ENCODE measurements at places on chromosomes 1 and 21.

DNA sequence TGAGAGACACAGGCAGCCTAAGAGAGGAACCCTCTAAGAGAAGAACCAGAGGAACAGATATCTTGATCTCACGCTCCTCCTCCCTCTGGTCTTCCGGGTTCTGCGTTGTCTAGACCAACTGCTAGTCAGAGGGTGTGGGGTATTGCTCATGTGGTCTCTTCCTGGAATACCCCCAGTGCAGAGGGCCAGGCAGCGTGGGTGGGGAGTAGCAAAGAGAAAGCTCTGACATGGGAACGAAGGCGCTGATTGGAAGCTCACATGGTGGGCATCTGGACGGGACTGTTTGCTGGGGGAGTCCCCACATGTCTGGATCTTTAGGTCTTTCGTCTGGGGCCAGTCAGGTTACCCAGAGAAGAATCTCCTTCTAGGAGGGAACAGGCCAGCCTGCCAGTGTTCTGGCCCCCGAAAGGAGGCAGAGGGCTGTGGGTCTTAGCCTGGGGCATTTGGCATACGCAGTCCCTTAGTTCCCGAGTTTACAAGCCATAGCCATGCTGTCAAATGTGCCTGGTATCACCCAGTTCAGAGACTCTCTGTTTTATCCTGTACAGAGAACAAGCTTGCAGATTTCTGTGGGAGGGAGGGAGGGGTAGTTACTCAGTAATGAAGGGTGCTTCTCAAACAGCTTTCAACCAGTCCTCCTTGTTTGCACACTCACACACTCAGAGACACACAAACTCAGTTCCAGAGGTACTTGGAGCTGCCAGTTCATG is 18.3 kb upstream of the IL6R start:
- no peak for DNase-seq

DNA sequence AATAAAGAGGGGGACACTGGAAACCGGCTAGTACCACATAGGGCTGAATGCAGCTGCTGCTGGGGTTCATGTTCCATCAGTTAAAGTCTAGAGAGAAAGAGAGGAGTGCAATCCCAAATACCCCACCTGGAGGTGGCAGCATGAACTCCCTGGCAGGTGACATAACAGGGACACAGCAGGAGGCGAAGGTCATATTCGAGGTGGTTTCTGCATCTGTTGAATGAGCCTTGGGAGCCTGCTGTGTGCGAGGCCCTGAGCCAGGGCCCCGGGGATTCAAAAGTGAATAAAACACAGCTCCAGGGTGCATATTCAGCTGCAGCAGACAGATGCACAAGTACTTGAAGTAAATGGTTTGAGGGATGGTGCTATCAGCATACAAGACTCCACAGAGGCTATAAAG is 456.8 kb downstream of the SETD4 start:
- no peak for DNase-seq

- no peak for DNase-seq
These were observed 285.6 kb downstream of the ASTN1 start for GRCh38 chr1:176878750-176879536.

GRCh38 chr1:56709269-56709880 is 64.3 kb downstream of the PRKAA2 start:
- DNase-seq, result no peak

DNA sequence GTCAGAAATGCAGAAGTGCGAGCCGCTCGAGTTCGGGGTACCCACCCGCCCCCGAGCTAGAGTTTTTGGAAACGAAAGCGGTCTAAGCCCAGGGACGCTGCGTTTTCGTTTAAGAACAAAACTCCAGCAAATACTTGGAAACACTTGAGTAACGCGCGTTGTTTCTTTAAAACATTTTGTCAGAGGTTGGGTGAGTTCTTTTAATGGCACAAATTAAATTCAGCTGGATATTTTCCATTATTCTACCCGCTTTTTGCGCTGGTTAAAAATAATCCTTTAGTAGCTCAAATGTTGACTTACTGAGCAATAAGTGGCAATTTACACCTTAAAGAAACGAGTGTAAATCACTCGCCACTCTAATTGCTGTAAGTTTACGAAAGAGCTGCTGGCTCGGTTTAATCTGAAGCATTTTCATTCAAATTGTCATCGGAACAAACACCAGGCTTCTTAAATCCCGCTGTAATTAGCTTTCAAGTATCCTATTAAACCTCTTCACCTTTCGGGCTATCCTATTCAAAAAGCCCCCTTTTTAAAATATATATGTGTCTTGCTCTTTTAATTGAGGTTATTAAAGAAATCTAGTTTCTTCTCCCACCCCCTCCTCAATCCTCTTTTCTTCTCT is 1.5 kb downstream of the LHX8 start:
- no peak for DNase-seq

GRCh38 chr1:158103861-158104522 is 76.7 kb upstream of the CD1D start:
- no peak for DNase-seq

DNA sequence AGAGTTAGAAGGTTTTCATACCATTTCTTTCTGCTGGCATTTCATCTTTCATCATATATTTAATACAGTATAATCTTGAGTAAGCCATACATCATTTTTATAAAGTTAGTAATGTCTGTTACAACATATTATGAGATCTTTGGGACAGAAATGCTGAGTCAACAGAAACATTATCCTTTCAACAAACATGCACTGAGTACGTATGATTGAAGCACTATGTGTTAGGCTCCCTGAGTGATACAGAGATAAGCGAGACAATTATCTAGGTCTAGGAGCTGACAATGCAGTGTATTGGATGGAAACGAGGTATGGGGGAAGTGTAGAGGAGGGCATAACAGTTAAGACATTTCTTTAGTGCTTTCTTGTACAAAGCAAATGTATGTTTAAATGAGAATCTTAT is 19.7 kb upstream of the GPR52 start:
- DNase-seq, result no peak

- no peak for DNase-seq
These were observed 144.6 kb downstream of the CLIC6 start for GRCh38 chr21:34813266-34813894.

DNA sequence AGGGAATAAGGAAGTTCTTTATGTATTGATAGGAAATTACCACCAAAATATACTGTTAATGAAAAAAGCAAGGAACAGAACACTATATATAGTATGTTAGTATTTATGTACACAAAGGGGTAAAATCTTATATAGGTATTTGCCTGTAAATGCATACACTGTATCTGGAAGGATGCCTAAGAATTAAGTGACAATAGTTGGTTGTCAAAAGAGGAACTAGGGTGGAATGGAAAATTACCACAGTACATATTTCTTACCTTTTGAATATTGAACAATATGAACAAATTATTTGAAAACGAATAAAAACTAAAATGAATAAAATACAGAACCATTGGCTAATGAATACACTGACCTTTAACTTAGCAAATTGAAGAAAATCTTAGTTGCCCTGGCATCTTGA is 13.6 kb downstream of the ARPC5 start:
- DNase-seq, result no peak

- no peak for DNase-seq
These were observed 6.5 kb upstream of the PACC1 start for GRCh38 chr1:212421165-212421564.

Measured in amniotic stem cell (primary cell).